ENCODE measurements at places on chromosomes 3 and 15. TPM values are rescaled to one million over a fixed set of nuclear protein-coding genes. Genes with fewer than 3 reads are reported as not detected.

The ZBBX gene
- 0.52 TPM for total RNA-seq

- DNase-seq: no peak
- no peaks in the 10 kb centered on the region for H3K27me3 ChIP-seq
- H3K27ac ChIP-seq: no peak overlapping the region
- H3K4me3 ChIP-seq: no peak overlapping the region
- no peaks in the 10 kb centered on the region for H3K4me1 ChIP-seq
Observed at GRCh38 chr15:42627485-42627884, 52.1 kb downstream of the STARD9 start.

DNA sequence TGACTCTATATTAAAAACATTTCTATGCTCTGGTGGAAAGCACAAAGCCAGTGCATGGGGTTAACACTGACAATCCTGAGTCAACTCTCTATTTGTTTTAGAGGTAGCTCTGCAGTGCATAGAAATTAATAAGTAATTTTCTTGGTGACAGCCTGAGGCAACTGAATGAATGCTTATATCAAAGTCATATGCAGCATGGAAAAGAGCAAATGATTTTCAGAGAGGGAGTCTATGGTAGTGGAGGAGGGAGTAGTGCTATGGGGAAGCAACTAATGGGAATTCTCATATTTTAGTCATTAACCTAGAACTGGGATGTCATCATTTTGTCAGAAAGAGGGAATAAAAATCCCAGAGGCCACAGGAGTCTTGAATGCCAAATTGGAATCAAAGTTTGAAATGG lies 99.1 kb downstream of the CLSTN2 start:
- no peak overlapping the region for H3K4me3 ChIP-seq
- no peaks in the 10 kb centered on the region for H3K36me3 ChIP-seq
- no peaks in the 10 kb centered on the region for H3K4me1 ChIP-seq
- no peak for DNase-seq
- no peak overlapping the region for H3K27ac ChIP-seq

GRCh38 chr15:58587486-58587885 lies 155.7 kb downstream of the LIPC start:
- no peaks in the 10 kb centered on the region for H3K36me3 ChIP-seq
- no peak for DNase-seq
- no peak overlapping the region for H3K4me3 ChIP-seq
- H3K27me3 ChIP-seq: no peaks in the 10 kb centered on the region
- H3K27ac ChIP-seq: no peak overlapping the region

DNA sequence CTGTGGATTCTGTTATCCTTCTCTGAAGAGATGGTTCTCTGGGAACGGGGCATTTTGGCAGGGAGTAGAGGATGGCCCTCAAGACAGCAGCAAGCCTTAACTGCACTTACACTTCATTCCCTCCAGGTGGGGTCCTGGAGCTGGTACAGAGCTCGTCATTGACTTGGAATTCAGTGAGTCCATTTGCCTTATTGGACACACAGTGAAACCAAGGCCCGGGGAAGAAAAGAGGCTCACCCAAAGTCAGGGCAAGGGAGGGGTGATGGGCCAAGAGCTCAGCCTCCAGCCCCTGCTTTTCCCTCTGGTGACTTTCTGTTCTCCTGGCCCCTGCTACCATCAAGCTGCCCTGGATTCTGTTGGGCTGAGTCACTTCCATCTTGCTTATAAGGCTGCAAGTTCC lies 125.6 kb downstream of the ETFA start:
- H3K36me3 ChIP-seq: no peaks in the 10 kb centered on the region
- no peak for DNase-seq
- no peaks in the 10 kb centered on the region for H3K4me1 ChIP-seq
- no peak overlapping the region for H3K4me3 ChIP-seq
- H3K27ac ChIP-seq: no peak overlapping the region

- no peaks in the 10 kb centered on the region for H3K4me1 ChIP-seq
- DNase-seq: no peak
- no peak overlapping the region for H3K4me3 ChIP-seq
- H3K27ac ChIP-seq: no peak overlapping the region
- no peaks in the 10 kb centered on the region for H3K36me3 ChIP-seq
Observed at GRCh38 chr3:125189378-125190165, 23.0 kb downstream of the SLC12A8 start.

- no peaks in the 10 kb centered on the region for H3K27me3 ChIP-seq
Observed at GRCh38 chr3:7683426-7683825, 818.2 kb upstream of the LMCD1 start.

- H3K27ac ChIP-seq: peak overlapping the region; percentile 68
- no peak for DNase-seq
- H3K36me3 ChIP-seq: no peaks in the 10 kb centered on the region
- H3K4me1 ChIP-seq: no peaks in the 10 kb centered on the region
- no peaks in the 10 kb centered on the region for H3K27me3 ChIP-seq
- H3K4me3 ChIP-seq: peak overlapping the region; percentile 62
Observed at GRCh38 chr3:44555723-44556122, 730 bp downstream of the ZKSCAN7 start.

DNA sequence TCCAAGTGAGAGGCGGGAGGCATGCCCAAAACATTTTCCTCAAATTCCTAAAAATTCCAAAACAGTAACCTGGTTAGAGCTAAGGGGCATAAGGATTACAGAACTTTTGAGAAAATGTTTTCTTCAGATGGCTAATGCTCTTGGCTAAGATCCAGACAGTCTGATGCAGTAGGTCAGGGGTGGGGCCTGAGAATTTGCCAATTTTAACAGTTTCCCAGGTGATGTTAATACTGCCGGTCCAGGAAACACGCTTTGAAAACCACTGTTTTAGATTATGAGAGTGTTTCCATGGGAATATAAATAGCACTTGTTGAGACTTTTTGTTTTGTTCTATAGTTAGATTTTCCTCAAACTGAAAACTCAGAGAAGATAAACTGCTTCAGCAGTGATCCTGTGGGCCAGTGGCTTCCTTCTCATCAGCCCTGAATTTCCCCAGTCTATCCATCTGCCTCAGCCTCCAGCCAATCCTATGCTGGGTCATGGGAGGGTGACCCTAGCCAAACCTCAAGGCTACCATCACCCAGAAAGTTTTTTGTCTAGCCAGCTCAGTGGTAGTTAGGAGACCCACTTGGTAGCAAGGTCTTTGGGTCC lies 71.6 kb upstream of the ACP3 start:
- no peaks in the 10 kb centered on the region for H3K27me3 ChIP-seq
- no peaks in the 10 kb centered on the region for H3K36me3 ChIP-seq
- H3K4me1 ChIP-seq: no peaks in the 10 kb centered on the region
- no peak overlapping the region for H3K27ac ChIP-seq
